ENCODE measurements at places on chromosomes 2 and 18.
A peak's percentile ranks its signal among the peaks of the same experiment; 100 is the strongest.

DNA sequence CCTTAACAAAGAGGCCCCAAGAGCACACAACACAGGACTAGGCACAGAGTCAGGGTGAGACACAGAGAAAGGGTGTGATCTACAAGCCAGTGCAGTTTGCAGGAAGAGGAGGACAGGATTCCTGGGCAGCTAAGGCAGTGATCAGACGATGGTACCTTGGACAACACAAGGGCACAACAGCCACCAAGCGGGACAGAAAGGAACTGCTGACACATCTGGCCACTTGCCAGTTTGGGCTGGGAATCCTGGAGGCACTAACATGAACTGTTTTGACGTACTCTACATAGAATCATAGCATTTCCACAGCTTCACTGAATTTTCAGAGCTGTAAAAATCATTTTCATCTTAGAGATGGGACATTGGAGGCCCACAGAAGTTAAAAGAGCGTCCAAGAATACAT is 221.5 kb upstream of the SLC35G4 start:
- peak; percentile 41 for DNase-seq

DNA sequence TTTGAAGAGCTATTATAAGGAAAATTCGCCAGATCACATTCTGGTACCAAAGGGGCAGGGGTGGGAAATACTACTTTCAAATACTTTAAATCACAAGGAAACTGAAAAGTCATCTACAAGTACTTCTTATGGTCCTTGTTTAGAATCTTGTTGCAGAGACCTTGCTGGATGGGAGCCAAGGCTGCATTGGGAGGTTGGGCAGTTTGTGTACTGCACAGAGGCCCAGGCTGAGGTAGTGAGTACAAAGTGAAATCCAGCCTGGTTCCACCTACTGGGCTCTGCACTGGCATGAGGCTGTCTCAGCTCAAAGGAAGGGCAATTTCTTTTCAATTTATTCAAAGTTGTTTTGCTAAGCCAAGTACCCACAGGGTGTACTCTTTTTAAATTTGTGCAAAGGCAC is 140.3 kb upstream of the DLX2 start:
- DNase-seq = no peak

DNA sequence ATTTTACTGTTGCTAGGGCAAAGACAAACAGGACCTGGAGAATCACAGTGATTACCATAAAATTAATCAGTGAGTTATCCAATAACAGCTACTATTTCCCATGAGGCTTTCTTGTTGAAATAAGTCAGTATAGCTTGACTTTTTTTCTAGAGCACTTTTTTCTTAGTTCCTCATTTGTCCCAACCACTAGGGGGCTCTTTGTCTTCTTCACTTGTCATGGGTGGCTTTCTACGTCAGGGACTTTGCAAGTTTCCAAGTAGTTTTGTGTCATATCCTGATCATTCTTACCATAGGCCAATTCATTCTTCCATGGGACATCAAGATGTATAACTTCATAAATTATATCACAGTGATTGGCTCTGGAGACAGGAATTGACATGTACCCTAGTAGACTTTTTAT is 1019.6 kb upstream of the PIK3C3 start:
- no peak for DNase-seq

- no peak for DNase-seq
These were observed 65.4 kb downstream of the CRACDL start for GRCh38 chr2:98870516-98871158.

DNA sequence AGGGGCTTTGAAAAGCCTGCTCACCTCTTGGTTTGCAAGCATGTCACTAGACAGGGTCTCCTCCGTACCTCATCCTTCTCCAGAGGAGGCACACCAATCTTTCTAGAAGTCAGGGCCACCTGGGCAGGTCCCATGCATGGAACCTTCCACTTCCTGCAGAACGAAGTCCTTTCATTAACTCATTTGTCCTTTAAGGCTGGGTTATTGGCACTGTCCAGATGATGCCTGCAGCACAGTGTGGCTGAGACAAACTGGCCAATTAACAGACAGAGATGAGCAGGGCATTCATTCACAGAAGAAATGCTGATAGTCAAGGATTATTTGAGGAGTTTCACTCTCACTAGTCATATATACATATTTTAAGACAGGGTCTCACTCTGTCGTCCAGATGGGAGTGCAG is 245.3 kb downstream of the TFCP2L1 start:
- no peak for DNase-seq

All from dorsolateral prefrontal cortex (tissue), 122 donors.